ENCODE measurements at places on chromosomes 4 and X.

DNA sequence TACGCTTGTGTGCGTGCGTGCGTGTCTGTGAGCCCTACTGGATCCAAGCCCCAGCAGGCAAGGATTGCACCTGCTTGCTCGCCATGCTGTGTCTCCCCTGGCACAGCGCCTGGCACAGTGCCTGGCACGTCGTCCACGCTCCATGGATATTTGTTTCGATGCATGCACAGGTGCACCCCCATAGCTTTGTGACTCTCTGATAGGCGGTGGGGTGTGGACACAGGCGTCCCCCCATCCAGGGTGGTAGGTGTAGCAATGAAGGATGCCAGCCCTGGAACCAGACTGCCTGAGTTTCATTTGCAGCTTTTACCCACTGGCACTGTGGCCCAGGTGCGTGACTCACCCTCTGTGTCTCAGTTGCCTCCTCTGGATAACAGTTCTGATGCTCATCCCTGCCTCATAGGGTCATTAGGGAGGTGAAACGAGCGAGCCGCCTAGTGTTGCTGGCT, 20.2 kb downstream of the PIGG start:
- no peak for DNase-seq

DNA sequence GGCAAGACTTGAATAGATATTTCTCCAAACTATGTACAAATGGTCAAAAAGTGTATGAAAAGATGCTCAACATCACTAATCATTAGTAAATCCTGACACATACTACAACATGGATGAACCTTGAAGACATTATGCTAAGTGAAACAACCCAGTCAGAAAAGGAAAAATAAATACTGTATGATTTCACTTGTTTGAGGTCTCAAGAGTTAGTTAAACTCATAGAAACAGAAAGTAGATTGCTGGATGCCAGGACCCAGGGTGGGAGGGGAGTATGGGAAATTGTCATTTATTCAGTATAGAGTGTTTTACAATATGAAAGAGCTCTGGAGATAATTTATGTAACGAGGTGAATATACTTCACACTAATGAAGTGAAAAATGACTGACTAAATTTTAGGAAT, 32.4 kb downstream of the PRMT9 start:
- DNase-seq: no peak

DNA sequence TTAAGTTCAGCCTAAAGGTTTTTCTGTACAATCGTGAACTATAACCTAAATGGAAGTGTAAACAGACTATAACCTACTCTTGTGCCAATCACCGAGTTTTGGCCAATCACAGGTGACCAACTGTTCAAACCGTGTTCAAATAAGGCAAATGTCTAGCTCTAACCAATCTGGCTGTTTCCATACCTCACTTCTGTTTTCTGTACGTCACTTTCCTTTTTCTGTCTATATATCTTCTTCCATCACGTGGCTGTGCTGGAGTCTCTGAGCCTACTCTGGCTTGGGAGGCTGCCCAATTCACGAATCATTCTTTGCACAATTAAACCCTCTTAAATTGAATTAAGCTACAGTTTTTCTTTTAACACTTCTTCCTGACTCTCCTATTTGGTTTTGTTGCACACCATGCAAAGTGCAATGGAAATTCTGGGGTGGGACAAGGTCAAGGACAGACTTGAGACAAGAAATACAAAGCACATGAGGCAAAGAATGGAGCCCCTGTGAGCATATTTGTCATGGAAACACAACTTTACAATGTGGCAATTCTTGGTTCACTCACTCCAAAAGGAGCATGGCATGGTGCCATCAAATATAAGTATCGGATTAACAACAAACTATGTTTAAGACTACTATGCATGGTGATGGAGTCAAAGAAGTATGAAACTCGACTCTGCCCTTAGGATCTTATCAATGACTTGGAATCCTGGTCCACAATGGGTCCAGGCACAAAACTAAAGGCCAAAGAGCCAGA, 115.7 kb upstream of the FAM9B start:
- no peak for DNase-seq

GRCh38 chr4:40349561-40350198, 14.5 kb downstream of the CHRNA9 start:
- DNase-seq: no peak

- DNase-seq: no peak
Observed at GRCh38 chr4:184267206-184267608, 49.5 kb upstream of the ENPP6 start.

GRCh38 chr4:187268940-187269339, 545.3 kb upstream of the FAT1 start:
- DNase-seq: no peak

DNA sequence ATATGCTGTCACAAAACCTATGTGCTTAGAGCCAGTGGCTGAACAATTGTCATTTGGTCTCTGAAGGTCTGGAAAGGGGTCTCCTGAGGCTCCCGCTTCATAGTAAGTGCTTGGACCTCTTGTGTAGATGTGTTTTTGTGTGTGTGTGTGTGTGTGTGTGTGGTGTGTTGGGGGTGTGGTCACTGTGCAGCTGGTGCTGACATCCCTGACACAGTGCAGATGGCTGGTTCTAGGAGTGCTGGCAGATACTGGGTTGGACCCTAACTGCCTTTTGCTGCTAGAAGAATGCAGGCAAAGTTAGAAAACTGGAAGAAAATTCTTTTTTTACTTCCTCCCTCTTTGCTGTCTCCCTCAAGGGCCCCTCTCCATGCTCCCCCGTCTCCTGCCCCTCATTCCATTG, 1872.6 kb downstream of the ARAP2 start:
- DNase-seq: no peak

DNA sequence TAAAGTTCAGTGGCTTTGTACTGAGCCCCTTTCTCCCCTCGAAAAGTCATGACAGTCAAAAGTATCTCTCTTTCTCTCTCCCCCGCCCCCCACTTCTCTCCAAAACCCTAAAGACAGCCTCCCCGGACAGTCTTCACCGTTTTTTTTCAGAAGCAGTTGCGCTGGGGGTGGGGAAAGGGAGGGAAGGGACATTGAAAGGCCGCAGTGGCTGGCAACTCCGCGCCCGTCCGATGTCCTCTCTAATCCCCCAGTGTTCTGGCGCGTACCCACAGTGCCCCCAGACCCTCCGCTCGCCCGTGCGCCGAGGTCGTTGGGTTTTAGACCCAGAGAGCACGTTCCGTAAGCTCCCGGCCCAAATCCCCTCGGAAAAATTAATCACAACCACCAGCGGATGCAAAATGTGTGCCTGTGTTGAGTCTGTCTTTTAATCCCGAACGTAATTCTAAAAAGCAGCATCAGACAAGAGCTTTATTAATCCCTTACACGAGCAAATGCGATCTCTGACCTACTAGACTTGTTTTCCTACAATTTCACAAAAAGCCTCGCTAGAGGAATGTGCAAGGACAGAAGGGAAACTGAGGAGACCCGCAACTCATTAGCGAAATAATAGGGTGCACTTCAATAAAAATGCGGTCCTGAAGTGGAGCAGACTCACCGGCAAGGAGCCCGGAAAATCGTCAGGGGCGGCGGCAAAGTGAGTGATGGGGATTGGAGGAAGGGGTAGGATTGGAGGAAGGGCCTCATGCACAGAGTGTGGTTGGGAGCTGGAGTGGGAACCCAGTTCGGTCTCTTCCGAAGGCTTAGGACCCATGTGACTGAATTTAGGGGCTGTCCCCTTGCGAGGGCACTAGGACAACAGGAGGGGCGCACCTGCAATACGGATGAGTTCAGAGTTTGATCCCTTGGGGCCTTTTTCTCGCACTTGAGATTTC, 12.2 kb upstream of the PRDM8 start:
- DNase-seq: no peak

- DNase-seq: no peak
Observed at GRCh38 chr4:7513671-7514070, 78.9 kb upstream of the PSAPL1 start.

DNA sequence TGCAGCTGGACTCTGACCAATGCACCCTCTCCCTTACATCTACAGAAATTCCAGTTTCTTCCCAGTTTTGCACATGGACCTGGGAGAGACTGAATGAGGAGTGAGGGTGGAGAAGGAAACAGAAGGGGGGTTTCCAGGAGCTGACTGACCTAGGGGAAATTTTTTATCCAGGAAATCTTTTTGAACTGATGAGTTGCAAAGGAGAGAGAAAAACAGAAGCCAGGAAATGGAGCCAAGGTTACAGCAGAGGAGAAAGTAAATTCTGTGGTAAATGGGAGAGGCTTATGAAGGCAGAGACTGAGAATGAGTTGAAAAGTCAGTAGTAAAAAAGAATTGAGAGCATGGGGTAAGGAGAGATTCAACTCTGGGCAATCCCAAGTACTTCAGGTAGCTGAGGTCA, 192.8 kb downstream of the SMIM20 start:
- DNase-seq: no peak

GRCh38 chr4:111214371-111214770, 591.5 kb upstream of the PITX2 start:
- no peak for DNase-seq

- no peak for DNase-seq
Observed at GRCh38 chrX:123713434-123713833, 19.4 kb downstream of the THOC2 start.

- DNase-seq: no peak
Observed at GRCh38 chr4:93776386-93777080, 52.0 kb upstream of the ATOH1 start.

GRCh38 chr4:107255114-107255513, 219.0 kb upstream of the DKK2 start:
- no peak for DNase-seq

All from stimulated activated CD8-positive, alpha-beta memory T cell treated with anti-CD3 and anti-CD28 coated beads, Interleukin-15, amount 100 ng/mL, for 4 hours (primary cell).